ENCODE measurements at places on chromosomes 11 and 22. TPM values are rescaled to one million over a fixed set of nuclear protein-coding genes. Genes with fewer than 3 reads are reported as not detected.
A peak's percentile ranks its signal among the peaks of the same experiment; 100 is the strongest.

DNA sequence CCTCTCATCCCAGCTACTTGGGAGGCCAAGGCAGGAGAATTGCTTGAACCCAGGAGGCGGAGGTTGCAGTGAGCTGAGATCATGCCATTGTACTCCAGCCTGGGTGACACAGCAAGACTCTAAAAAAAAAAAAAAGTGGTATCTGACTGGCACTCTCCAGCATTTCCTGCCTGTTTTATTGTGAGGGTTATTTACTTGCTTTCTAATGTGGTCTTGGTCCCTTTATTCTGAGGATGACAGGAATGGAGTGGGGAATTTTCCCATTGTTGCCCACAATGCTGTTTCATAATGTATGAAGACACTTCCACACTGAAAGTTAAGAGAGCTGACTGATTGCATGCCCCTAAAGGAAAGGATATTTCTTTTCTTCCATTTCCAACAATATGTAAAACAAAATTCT lies 286.5 kb upstream of the MTNR1B start:
- H3K27ac ChIP-seq, result no peak overlapping the region
- no peak overlapping the region for H3K4me3 ChIP-seq
- no peaks in the 10 kb centered on the region for H3K27me3 ChIP-seq
- no peaks in the 10 kb centered on the region for H3K4me1 ChIP-seq
- H3K36me3 ChIP-seq, result no peaks in the 10 kb centered on the region
- no peak for DNase-seq

DNA sequence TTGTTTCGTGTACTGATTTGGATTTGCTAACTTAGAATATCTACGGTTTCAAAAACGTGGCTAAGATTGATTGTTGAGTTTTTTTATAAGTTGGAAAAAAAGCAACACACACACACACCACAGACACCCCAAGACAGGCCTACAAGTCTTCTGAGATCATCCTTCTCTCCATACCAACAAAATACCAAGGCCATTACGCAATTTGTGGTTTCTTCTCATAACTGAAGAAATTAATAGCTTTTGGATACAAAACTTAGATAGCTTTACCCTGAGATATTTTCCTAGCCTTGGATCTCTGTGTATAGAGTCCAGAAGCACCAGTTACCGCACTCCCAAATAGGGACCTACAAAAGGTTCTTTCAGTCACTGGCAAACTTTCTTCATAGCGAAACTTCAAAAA lies 113.6 kb downstream of the SIK3 start:
- DNase-seq, result no peak
- H3K4me3 ChIP-seq, result no peak overlapping the region
- H3K27ac ChIP-seq, result no peak overlapping the region
- H3K36me3 ChIP-seq, result peaks cover 15% of the 10 kb centered on the region

DNA sequence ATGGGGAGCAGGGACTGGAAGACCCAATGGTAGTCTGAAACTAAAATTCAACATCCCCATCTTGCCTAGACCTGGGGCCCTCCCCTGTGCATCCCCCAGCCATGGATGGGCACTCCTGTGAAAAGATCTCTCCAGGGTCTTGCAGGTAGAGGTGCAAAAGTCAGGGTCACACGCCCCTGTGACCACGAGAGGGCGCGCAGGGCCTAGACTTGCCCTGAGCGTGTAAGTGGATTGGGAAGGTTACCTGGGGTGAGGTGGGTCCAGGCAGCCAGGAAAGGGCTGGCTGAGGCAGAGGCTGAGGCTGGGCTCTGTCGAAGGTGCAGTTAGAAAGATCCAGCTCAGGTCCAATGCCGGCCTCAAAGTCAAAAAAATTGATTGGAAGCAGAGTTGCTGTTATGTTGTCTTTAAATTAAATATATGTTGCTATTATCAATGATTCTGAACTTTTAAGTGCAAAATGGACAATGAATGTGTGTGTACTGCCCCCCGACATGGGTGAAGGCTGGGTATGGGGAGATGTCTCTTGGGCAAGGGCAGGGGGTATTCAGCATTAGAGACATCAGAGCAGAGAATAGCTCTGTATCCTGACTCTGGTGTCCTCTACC lies 4.8 kb upstream of the POU2F3 start:
- H3K27ac ChIP-seq, result peak overlapping the region; percentile 47
- no peaks in the 10 kb centered on the region for H3K36me3 ChIP-seq
- no peak overlapping the region for H3K4me3 ChIP-seq
- H3K4me1 ChIP-seq, result no peaks in the 10 kb centered on the region
- peaks cover 52% of the 10 kb centered on the region for H3K27me3 ChIP-seq
- DNase-seq, result peak; percentile 65

The GPHA2 gene
- not detected for total RNA-seq

DNA sequence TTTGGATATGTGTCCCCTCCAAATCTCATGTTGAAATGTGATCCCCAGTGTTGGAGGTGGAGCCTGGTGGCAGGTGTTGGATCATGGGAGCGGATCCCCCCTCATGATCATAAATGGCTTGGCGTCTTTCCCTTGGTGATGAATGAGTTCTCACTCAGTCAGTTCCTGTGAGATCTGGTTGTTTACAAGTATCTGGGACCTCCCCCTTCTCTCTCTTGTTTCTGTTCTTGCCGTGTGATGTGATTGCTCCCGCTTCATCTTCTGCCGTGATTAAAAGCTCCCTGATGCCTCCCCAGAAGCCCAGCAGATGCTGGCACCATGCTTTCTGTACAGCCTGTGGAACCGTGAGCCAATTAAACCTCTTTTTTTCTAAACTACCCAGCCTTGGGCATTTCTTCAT lies 102.2 kb downstream of the SEZ6L start:
- no peaks in the 10 kb centered on the region for H3K36me3 ChIP-seq
- H3K27me3 ChIP-seq, result no peaks in the 10 kb centered on the region
- no peak for DNase-seq
- no peaks in the 10 kb centered on the region for H3K4me1 ChIP-seq
- no peak overlapping the region for H3K4me3 ChIP-seq

DNA sequence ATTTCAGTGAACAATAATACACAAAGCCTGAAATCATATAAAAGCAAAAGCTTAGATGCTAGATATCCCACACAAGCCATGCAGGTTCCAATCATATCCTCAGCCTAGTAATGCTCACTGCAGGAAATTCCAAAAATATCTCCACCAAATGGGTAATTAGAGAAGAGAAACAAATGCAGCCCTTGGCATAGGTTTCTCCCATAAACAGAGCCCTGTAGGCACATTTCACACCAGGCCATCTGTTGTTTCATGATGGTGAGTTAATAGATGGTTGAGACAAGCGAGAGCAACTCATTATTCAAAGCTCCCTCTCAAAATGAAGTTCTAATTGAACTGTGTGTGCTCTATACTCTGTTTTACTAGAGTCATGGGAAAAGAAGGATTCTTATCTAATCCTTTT lies 154.6 kb upstream of the TRPC6 start:
- no peaks in the 10 kb centered on the region for H3K36me3 ChIP-seq
- no peaks in the 10 kb centered on the region for H3K4me1 ChIP-seq
- H3K4me3 ChIP-seq, result no peak overlapping the region
- no peak for DNase-seq
- H3K27me3 ChIP-seq, result no peaks in the 10 kb centered on the region

The SCT gene
- total RNA-seq, result not detected

GRCh38 chr22:44000123-44000522 lies 24.0 kb upstream of the PARVB start:
- no peak overlapping the region for H3K27ac ChIP-seq
- DNase-seq, result no peak
- peaks cover 16% of the 10 kb centered on the region for H3K4me1 ChIP-seq

DNA sequence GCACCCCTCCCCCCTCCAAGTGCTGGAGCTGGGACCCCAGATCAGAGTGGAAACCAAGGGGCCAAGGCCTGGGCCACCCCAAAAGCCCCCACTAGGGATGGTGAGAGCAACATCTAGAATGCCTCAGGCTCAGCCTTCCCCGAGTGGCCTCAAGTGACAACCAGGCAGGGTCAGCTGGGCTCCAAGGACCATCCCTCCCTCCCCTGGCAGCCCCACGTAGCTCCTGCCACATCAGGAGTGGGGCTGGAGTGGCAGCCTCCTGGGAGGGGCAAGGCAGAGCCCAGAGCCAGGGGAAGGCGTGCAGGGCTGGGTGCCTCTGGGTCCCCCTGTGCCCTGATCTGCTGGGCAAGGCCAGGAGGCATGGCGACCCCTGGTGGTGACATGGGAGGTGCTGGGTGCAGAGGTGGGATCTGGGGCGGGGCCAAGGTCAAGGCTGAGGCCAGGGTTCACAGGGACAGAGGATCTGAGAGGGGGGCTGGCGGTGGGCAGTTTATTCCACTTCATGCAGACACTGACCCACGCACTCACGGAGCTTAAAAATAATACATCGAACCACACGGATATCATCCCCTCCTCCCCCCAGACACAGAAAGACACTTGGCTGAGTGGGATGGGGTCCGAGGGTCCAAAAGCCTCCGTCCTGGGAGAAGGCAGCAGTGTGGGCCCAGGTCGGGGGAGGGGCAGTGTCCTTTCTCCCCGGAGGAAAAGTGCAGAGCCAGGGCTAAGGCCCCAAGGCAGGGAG lies 15.8 kb upstream of the EHD1 start:
- no peak overlapping the region for H3K27ac ChIP-seq
- H3K27me3 ChIP-seq, result no peaks in the 10 kb centered on the region
- H3K4me1 ChIP-seq, result peaks cover 8% of the 10 kb centered on the region
- DNase-seq, result peak; percentile 92
- H3K4me3 ChIP-seq, result no peak overlapping the region

DNA sequence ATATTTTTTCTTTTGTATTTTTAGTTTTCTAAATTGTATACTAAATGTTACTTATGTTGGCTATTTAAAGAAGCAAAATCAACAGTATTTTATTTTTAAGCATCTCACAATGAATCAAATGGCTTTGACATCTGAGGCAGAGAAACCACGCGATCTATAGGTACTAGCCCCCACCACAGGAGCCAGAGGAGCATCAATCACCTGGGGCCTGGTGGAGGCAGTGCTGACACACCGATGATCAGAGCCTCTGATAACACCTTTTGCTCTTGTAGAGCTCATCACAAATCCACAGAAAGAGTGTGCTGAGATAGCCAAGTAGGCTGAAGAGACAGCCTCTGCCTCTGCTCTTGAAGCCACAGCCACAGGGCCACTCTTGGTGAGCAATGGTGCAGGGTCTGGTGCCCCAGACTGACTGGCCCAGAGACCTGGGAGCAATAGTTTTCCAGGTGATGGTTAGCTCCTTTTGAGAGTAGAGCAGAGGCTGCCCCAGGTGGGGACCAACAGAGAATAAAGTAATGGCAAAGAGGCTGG lies 25.2 kb downstream of the HIRA start:
- peak; percentile 16 for DNase-seq
- peaks cover 34% of the 10 kb centered on the region for H3K36me3 ChIP-seq
- H3K4me3 ChIP-seq, result no peak overlapping the region
- H3K4me1 ChIP-seq, result no peaks in the 10 kb centered on the region
- no peaks in the 10 kb centered on the region for H3K27me3 ChIP-seq
- peak overlapping the region; percentile 3 for H3K27ac ChIP-seq

GRCh38 chr11:12287374-12288211 lies 89.8 kb upstream of the PARVA start:
- DNase-seq, result no peak
- H3K4me1 ChIP-seq, result peaks cover 19% of the 10 kb centered on the region
- H3K4me3 ChIP-seq, result no peak overlapping the region
- peaks cover 2% of the 10 kb centered on the region for H3K27me3 ChIP-seq
- H3K27ac ChIP-seq, result no peak overlapping the region
- H3K36me3 ChIP-seq, result no peaks in the 10 kb centered on the region

The PVALB gene
- not detected for total RNA-seq

DNA sequence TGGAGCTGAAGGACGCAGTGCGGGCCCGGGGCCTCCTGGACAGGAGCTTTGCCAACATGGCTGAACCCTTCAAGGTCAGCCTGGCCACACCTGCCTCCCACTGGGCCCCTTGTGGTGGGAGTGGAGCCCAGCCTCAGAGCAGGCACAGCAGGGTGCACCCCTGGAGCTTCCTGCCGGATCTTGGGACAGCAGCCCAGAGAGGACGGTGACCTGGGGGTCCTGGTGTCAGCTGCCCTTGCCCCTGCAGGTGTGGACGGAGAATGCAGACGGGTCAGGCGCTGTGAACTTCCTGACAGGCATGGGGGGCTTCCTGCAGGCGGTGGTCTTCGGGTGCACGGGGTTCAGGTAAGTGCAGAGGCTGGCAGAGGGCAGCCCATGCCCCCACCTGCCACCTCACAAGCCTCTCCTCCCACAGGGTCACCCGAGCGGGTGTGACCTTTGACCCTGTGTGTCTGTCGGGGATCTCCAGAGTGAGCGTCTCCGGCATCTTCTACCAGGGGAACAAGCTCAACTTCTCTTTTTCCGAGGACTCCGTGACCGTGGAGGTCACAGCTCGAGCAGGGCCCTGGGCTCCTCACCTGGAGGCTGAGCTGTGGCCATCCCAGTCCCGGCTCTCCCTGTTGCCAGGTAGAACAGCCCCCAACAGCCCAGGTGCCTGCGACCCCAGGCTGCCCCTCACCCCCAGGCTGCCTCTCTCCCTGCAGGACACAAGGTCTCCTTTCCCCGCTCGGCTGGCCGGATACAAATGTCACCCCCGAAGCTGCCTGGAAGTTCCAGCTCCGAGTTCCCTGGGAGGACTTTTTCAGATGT lies 5.1 kb downstream of the PGGHG start:
- H3K27me3 ChIP-seq, result no peaks in the 10 kb centered on the region
- no peak overlapping the region for H3K4me3 ChIP-seq
- H3K4me1 ChIP-seq, result peaks cover 33% of the 10 kb centered on the region

- H3K36me3 ChIP-seq, result peaks cover 4% of the 10 kb centered on the region
- no peak overlapping the region for H3K27ac ChIP-seq
- H3K27me3 ChIP-seq, result no peaks in the 10 kb centered on the region
- H3K4me3 ChIP-seq, result no peak overlapping the region
- peaks cover 18% of the 10 kb centered on the region for H3K4me1 ChIP-seq
- no peak for DNase-seq
Observed at GRCh38 chr11:124667601-124668000, 5.9 kb downstream of the SIAE start.
